ENCODE measurements at places on chromosomes 11 and 22. TPM values are rescaled to one million over a fixed set of nuclear protein-coding genes. Genes with fewer than 3 reads are reported as not detected.

Gene GRK2
- total RNA-seq, result 76.9 TPM

Gene BRSK2
- 8.6 TPM for total RNA-seq

Gene TPH1
- 0.47 TPM for total RNA-seq

Gene GGTLC3
- not detected for total RNA-seq

Gene OR56A1
- not detected for total RNA-seq

Gene GAB2
- total RNA-seq, result 26.8 TPM

DNA sequence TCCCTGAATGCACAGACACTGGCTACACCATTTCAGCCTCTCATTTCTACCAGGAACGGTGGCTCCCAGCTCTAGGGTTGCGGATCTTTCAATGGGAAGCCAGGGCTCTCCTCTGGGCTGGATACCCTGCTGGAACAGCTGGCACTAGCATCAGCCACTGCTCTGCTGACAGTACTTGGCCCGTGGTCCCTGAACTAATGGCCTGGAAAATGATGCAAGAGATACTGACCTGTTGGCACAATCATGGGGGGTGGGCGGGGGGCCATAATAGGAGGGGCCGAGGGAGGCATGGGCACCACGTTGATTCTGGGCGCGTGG, 10.7 kb upstream of the TBC1D10A start:
- ATAC-seq, result no peak

DNA sequence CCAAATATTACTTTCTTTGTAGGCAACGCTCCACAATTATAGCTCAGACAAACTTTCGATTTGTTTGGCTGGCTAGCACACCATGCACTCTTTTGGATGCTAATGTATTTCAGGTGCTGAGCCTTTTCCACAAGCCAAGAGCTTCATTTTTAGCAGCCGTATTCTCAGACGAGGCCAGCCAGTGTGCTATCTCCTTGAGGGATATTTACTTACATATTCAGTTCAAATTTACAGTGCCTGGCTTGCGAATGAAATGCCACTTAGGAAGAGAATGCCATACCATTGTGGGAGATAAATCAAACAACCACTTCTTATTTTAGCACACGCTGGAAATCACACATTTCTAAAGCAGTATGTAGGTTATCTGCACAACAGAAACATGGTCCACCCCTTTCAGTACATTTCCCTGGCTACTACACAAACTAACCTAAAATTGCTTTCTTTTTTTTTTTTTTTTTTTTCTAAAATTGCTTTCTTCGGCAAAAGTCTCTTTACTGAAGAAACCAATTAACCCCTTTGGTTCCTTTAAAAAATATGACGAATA, 236.9 kb downstream of the CADM1 start:
- ATAC-seq, result no peak

DNA sequence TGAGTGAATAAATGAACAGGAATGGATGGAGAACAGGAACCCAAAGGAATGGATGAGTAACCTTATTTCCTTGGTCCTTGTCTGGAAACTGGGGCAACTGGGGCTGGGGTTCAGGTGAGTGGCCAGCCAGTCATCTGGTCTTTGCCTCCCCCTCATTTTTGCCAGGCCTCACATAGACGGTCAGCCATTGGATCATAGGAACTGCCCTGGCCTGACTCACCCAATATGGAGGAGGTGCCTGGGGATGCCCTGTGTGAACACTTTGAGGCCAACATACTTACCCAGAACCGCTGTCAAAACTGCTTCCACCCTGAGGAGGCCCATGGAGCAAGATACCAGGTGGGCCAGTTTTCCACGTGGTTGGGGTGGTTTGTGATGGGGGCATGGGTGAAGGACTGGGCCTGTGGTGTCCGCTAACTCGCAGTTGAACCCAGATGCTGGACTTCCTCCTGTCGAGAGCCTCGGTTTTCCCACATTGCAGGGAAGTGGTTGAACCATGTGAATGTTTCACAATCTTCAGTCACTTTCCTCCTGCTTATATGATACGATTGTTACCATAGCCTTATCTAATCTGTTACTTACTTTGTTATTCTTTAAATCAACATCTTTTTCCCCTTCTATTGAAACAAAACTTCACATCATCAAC, 4.4 kb downstream of the TRIOBP start:
- no peak for ATAC-seq
